ENCODE measurements at places on chromosomes 1 and 21. TPM values are rescaled to one million over a fixed set of nuclear protein-coding genes. Genes with fewer than 3 reads are reported as not detected.

The NHLH1 gene
- not detected for polyA plus RNA-seq

The BARHL2 gene
- not detected for polyA plus RNA-seq

The KRTAP19-1 gene
- not detected for polyA plus RNA-seq

The CD5L gene
- 56.7 TPM for polyA plus RNA-seq

The RPTN gene
- polyA plus RNA-seq: not detected

The SLC26A9 gene
- not detected for polyA plus RNA-seq

The CFHR5 gene
- polyA plus RNA-seq: 18.0 TPM

The PTPN22 gene
- 0.54 TPM for polyA plus RNA-seq

The KRTAP12-4 gene
- not detected for polyA plus RNA-seq

The HAO2 gene
- polyA plus RNA-seq: 236 TPM

The SLAMF1 gene
- 0.21 TPM for polyA plus RNA-seq

The CCDC185 gene
- polyA plus RNA-seq: not detected

The FOXE3 gene
- polyA plus RNA-seq: not detected

The RNU1-4 gene
- not detected for polyA plus RNA-seq
